IPS DF 6.9 (cell line): ENCODE measurements at places on chromosomes 12 and 14.

DNA sequence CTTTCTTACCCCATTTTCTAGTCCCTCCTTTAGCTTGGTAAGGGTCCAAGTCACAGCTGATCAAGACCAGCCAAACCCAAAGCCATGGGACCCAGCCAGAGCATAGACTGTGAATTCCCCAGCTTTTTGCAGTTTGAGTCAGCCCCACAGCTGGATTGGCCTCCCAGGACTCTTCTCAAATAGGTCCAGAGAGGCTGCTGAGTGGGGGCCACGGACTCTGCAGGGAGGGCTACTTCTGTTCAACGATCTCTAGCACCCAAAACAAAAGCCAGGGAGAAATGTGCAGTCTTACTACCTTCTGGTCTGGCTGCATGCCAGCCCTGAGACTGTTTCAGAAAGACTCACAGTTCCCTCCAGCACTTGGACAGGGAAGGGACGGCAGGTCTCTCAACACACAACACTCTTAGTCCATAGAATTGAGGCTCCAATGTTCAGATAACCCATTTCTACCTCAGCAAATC, 1.6 kb downstream of the VDR start:
- DNase-seq: no peak

DNA sequence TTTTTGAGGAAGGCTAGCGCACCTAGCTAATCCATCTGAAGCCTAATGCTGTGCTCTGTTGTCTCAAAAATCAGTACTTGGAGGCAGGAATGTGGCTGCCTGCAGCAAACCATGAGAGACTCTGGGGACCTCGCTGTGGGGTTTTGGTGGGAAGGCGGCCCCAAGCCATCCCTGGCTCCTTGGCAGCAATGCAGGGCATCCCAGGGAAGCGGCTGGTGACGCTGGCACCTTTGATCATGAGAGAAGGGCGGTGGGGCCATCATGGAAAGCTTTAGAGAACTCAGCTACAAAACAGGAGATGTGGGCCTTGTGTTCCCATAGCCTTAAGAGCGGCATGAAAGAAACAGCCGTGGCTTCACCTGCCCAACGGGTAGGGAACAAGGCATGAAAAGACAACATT, 101.1 kb upstream of the SFSWAP start:
- no peak for DNase-seq

DNA sequence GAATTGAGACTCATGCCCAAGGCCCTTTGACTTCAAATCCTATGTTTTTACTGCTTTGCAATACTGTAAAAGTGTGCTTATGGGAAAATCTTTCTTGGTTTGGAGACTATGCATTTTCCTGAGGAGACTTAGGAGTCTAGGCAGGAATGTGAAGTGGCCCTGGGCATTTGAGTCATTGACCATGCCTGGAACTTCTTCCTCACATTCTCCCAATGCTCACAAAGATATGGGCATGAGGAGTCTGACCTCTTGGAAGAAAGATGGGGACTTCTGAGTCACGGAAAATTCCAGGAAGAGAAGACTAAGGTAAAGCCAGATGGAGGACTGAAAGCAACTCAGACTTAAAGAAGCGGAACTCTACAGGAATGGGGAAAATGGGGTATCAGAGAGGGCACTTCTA, 38.2 kb upstream of the ZNF641 start:
- DNase-seq: no peak

GRCh38 chr14:88895116-88895515, 70.7 kb downstream of the TTC8 start:
- DNase-seq: no peak

DNA sequence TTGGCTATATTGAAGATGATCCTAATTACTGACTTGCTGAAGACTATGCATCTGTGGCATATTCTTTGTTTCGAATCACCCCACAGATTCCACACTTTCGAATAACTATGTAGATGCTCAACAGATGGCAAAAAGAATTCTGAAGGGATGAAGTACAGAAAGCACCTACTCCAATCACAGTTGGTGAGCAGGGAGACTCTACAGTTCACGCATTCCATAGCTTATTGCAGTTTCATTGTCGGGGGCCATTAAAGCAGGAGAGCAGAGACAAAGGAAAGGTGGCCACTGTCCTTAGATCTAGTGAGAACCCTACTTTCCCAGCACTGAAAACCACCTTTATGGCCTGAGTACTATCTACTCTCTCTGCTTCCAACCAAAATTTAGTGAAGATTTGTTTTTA, 191.9 kb downstream of the STXBP6 start:
- peak; percentile 11 for DNase-seq

- no peak for DNase-seq
These were observed 455.6 kb downstream of the ZFP36L1 start for GRCh38 chr14:68337279-68337678.

DNA sequence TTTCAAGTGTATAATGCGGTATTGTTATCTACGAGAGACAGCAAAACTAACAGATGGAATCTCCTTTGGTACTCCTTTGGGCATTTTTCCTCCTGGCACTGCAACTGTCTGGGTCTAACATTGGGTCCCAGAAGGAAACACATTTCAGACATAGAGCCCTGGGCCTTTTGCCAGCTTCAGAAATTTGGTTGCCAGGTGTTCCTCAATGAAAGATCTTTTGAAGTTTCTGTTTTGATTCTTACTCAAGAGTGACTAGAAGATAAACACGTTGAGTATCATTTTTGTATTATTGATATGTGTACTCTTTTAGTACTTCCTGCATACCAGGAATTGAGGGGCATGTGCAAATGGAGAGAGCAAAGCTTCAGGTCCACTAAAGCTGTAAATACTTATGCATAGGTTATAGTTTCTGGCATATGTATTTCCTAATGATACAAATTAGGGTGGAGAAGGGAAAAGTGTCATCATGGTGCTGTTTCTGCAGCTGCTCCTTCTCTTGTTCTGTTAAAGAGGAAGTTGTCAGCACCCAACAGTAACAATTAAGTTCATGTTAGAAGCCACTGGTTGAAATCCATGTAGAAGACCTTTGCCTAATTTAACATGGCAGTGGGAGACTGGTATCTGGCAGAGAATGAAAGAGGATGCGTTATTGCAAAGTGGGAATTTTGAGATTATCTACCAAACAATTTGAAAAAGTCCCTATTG, 53.5 kb downstream of the SLC38A6 start:
- DNase-seq: no peak

GRCh38 chr12:22018860-22019259, 27.2 kb upstream of the CMAS start:
- no peak for DNase-seq

DNA sequence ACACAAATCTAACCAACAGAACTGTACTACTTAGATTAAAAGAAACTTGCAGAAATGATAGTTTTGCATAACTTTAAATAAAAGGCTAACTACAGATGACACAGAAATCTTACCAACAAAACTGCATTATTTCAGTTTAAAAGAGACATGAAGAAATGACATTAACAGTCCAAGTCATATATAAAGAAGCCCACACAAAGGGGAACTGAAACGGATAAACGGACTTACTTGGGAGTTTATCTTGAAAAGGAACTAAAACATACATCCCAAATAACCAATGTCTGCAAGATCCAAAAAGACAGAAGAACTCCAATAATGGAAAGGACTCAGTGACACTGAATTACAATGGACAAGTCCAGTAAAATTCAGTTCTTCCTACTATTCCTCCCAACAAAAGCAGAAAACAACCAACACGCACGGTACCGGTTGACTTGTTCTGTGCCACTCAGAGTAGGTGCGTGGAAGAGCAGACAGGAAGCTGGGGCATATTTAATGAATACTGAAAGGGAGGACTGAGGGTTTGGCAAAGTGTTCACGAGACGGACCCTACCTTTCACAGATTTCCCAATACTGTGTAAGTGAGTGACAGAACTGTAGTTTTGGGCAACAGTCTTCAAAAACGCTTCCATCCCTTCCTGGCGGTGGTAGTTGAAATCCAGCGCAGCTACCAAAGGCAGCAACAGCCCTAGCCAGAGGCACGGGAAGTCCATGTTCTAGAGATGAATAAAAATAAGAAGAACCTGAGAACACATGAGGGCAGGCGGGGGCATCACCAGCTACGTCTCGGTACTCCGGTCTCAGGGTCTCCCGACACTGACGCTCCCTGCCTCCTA, 627 bp downstream of the CPM start:
- no peak for DNase-seq

- no peak for DNase-seq
These were observed 58.6 kb downstream of the ANKRD9 start for GRCh38 chr14:102451064-102451352.

- no peak for DNase-seq
These were observed 44.4 kb downstream of the EVL start for GRCh38 chr14:100109594-100109955.

DNA sequence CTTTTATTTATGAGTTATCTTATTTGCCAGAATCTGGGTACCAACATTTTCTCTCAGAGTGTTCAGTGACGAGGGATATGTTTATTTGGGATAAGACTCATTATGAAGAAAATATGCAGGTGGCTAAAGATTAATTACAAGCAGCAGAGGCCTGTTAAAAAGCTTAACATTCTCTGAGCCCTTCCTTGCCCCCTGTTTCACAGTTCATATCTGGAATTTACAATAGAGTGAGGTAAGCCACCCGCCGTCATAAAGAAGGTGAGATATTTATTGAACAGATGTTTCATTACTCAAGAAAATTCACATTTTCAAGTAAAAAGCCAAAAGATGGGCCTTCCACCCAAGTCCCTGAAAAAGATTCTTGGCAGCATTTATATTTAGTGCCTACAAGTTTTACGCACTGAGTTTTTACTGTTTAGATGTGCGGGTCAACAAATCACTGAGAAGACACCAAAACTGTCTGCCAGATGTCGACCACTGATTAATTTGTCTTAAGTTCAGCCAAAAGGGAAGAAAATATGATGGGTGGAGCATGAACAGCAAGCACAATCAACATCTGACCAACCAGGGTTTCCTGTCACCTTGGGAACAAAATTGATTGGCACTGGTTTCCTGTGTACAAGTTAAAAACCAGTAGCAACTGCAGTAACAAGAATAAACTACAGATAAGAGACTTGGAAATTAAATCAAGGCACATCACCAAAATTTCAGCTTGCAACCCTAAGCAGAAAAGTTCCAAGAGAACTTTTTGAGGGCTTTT, 85.5 kb upstream of the PTPRB start:
- no peak for DNase-seq

DNA sequence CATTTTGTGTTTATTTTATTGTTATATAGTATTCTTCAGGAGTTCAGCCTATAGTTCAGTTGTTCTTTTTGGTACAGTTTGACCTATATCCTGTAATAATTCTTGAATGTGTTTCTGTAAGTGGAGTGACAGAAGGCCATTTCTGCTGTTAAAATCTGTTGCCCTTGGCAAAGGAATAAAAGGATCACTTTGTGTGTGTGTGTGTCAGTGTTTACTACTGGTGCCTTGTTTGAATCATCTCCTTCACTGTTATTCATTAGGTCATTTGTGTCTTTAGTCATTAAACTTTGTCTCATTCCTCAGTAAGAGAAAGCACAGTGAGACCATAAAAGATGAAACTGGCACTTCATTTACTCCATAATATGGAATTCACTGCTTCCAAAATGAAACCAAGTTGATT, 130.7 kb downstream of the TMTC2 start:
- no peak for DNase-seq

DNA sequence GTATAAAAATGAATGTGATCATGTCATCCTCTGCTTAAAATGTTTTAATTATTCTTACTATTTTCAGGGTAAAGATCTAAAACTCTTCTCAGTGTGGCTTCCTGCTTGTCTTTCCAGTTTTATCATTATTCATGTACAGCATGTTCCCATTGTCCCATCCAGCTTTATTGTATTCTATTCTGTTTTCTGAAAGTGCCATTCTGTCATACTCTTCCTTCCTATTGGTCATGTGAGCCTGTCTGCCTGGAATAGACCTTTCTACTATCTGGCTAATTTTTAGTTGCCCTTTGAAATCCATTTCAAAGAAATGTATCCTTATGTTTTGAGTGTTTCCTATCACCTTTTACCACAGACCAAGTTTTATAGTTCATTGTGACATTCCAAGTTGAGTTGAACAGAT, 34.9 kb downstream of the PALS1 start:
- no peak for DNase-seq

GRCh38 chr12:75805905-75806304, 225.7 kb downstream of the PHLDA1 start:
- no peak for DNase-seq

DNA sequence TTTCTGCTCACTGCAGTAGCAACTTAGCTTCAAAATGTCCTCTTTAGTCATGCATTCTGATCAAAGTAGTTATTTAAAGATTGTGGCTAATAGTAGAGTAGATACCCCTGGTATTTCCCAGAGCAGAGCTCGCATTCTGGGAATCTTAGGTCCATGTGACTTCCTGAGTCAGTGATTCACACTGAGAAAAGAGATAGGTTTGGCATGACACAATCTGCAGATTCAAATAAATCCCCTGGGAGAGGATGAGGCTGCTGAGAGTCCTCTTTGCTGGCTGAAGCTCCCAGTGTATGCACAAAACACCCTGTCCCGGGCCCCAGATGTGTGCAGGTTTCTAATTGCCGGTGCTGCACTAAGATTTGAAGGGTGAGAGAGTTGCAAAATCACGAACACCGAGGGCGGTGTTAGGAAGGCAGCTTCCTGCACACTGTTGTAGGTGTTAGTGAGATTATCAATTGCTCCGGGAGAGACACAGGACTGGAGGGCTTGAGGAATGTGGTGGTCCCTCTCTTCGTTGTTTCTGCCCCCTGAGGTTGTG, 233.2 kb downstream of the NRXN3 start:
- DNase-seq: no peak

DNA sequence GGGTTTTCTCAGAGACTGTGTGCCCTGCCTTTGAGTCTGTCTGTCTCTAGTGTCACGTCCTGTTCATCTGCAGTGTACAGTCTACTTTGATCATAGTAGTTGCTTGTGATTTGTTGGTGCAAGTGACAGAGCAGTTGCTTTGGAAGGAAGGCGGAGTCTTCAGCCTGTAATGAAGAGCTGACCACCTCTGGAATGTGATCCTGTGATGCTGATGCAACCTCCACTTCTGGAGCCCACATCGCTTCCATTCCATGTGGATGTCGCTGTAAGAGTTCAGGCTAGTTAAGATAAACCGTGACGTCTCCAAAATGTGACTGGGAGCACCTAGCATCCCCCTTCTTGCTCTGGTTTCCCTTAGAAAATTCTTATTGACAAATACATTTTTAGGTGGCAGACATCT, 51.8 kb downstream of the PELI2 start:
- DNase-seq: no peak

DNA sequence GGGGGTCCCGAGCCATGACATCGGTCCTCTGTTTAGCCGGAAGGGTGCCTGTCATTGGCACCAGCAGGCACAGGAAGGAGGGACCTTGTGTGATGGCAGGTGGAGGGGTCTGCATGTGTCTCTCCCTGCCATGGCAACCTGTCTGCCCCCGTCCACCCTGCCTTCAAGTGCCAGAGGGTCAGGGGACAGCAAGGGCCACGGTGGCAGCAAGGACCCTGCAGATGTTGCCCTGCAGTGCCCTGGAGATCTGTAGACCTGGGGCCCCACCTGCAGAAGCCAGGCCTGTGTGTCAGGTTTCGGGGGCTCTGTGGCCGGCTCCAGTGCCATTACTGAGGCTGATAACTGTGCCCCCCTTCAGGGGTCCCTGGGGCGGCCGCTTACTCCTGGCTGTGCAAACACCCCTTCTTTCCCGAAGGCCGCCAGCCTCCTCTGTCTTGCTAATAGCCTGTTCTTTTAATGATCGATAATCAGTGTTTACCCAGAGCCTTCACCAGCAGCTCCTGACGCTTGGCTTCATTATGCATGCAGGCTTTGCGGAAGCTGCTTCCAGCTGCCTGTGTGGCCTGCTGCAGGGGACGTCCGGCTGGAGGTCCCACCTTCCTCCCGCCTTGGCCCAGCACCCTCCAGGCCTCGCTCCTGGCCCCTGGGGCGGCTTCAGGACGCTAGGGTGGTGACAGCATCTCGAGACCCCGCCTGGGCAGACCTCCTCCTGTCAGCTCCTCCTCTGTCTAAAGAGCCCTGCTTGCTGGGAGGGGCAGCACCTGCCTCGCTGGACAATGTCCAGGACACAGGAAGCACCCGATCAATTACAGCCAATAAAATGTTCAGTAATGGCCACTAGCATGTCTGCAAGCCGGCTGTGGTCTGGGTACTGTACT, 153.0 kb downstream of the KIF26A start:
- peak; percentile 16 for DNase-seq
